ENCODE measurements at places on chromosomes 7 and 10.

DNA sequence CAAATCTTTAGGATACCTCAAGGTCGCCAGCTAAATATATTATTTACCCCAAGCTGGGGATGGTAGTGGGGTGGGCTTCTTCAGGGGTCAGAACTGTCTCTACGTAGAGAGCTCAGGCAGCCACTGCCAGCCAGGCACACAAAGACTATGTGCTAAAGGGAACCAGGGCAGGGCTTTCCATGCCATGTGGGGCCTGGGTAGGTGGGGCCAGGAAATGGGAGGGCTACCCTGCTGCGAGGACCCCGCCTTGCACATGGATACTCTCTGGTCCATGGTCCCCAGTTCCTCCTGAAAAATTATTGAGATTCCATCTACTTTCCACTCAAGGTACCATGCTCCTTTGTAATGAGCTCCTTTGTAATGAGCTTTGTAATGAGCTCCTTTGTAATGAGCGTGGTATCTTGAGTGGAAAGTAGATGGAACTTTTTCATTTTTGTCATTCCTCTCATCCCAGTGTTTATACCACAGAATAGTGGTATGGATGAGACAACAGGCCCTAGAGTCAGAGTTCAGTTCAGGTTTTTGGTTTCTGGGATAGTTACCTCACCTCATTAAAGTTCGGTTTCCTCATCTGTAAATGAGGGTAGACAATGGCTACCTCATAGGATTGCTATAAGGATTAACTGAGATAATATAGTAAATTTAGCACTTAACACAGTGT, 5.8 kb downstream of the SYNPO2L start:
- no peaks in the 10 kb centered on the region for H3K27me3 ChIP-seq
- H3K4me1 ChIP-seq: peaks cover 13% of the 10 kb centered on the region
- H3K27ac ChIP-seq: no peak overlapping the region
- H3K4me3 ChIP-seq: no peak overlapping the region
- no peaks in the 10 kb centered on the region for H3K36me3 ChIP-seq

DNA sequence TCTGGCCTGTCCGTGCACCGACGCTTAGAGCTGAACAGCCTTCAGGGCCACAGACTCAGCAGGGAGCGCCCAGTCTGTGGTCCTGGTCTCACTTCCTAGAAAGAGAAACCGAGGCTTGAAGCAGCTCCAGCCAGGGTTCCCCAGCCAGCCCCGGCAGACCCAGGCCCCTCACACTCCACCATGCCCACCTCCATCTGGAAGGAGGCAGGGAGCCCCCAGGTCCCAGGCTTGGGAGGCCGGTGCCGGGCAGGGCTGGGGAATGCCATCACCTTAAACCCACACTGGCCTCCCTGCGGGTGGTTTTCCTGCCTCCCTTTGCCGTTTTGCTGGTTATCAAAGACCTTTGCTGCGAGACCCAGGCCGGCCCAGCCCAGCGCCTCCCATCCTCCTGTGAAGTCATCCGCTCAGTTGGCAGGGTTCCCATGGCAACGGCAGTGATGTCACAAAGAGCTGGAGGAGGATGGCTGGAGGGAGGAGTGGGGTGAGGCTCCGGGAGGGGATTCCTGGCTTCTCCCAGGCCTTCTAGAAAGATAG, 24.0 kb downstream of the ELFN1 start:
- no peaks in the 10 kb centered on the region for H3K36me3 ChIP-seq
- H3K27ac ChIP-seq: no peak overlapping the region
- peak; percentile 53 for DNase-seq
- no peak overlapping the region for H3K4me3 ChIP-seq

GRCh38 chr7:28389504-28390395, 22.6 kb upstream of the CREB5 start:
- H3K4me1 ChIP-seq: peaks cover 10% of the 10 kb centered on the region
- H3K4me3 ChIP-seq: no peak overlapping the region
- no peaks in the 10 kb centered on the region for H3K36me3 ChIP-seq
- H3K27ac ChIP-seq: no peak overlapping the region
- peaks cover 18% of the 10 kb centered on the region for H3K27me3 ChIP-seq
- no peak for DNase-seq

- no peak overlapping the region for H3K27ac ChIP-seq
- H3K27me3 ChIP-seq: no peaks in the 10 kb centered on the region
- H3K36me3 ChIP-seq: no peaks in the 10 kb centered on the region
- no peak for DNase-seq
- H3K4me3 ChIP-seq: no peak overlapping the region
Observed at GRCh38 chr7:21620054-21620453, 77.2 kb downstream of the DNAH11 start.

GRCh38 chr7:25454562-25455041, 226.3 kb upstream of the NPVF start:
- no peaks in the 10 kb centered on the region for H3K36me3 ChIP-seq
- DNase-seq: no peak
- H3K4me1 ChIP-seq: peaks cover 26% of the 10 kb centered on the region
- H3K27me3 ChIP-seq: no peaks in the 10 kb centered on the region

GRCh38 chr10:46544989-46545791, 11.3 kb downstream of the GPRIN2 start:
- no peaks in the 10 kb centered on the region for H3K36me3 ChIP-seq
- peaks cover 7% of the 10 kb centered on the region for H3K27me3 ChIP-seq
- peaks cover 15% of the 10 kb centered on the region for H3K4me1 ChIP-seq

DNA sequence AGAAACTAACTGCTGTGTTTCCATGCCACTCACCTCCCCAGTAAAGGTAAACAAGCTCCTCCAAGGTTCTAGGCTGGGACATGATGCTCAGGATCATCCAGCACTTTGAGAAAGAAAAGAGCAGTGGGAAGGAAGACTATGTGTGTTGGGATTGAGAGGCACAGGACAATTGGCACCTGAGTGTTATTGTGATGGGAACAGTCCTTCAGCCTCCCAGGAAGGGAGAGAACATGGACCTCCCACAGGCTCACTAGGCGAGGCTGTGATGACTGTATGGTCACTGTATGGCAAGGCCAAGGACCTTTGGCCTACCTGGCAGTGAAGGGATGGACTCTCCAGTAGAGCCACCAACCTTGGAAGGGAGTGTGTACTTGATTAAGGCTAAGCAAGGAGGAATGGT, 123.2 kb upstream of the UNC5B start:
- no peaks in the 10 kb centered on the region for H3K27me3 ChIP-seq
- no peaks in the 10 kb centered on the region for H3K4me1 ChIP-seq
- no peaks in the 10 kb centered on the region for H3K36me3 ChIP-seq
- DNase-seq: peak; percentile 15
